ENCODE measurements at places on chromosomes 7 and 10.

DNA sequence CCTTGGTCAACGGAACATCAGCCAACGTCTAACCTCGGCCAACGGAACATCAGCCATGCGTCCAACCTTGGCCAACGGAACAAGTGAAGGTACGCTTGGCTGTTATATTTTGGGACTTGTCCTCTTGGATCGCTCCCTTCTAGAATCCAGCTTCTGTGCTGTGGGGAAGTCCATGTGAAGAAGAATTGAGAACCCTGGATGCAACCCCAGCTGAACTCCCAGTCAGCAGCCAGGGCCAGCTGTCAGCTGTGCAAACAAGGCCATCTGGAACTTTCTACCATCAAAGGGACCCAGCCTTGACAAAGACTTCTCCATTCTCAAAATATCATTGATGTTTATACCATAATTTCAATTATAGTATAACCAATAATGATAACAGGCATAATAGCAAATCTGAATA, 43.3 kb upstream of the ITGA8 start:
- no peak for DNase-seq

GRCh38 chr7:129776362-129776722, 164.8 kb downstream of the NRF1 start:
- no peak for DNase-seq

DNA sequence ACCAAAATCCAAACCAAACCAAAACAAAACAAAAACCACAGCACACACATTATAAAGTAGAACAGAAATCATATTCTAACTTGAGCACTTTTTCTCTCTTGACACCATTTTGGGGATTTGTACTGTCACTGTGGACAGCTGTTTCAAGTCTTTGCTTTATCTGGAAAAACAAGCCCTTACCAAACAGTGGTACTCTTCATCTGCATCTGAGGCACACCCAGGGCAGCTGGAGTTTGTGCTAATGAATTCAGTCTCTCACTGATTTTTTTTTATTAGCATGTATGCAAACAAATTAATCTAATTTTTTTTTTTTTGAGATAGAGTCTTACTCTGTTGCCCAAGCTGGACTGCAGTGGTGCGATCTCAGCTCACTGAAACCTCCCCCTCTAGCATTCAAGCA, 171.4 kb downstream of the RAPGEF5 start:
- no peak for DNase-seq

GRCh38 chr7:114426382-114426781, 11.8 kb downstream of the FOXP2 start:
- DNase-seq = no peak

GRCh38 chr7:117192108-117192507, 130.8 kb downstream of the WNT2 start:
- no peak for DNase-seq
